ENCODE measurements at places on chromosomes 3 and 15. TPM values are rescaled to one million over a fixed set of nuclear protein-coding genes. Genes with fewer than 3 reads are reported as not detected.
A peak's percentile ranks its signal among the peaks of the same experiment; 100 is the strongest.

- DNase-seq: no peak
These were observed 76.7 kb downstream of the BOC start for GRCh38 chr3:113287803-113288648.

GRCh38 chr3:102530415-102531181 lies 95.8 kb downstream of the ZPLD1 start:
- DNase-seq: no peak

Gene EPHA6
- total RNA-seq: not detected

DNA sequence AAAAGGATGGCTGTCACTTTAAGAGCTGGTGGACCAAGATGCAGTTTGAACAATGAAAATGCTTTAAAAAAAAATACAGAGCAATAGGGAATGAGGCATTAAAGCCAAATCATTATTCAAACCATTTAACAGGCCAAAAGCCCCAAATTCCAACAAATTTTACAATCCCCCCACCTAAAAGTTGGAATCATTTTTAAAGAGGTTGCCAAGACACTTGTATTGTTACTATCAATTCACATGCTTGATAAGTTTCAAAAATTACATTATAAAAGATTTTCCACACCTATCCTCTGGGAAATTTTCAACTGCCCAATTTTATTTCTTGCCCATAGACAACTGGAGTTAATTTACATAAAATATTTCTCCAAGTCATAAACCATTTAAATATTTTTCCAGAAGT lies 192.3 kb upstream of the ARHGEF26 start:
- no peak for DNase-seq

GRCh38 chr3:74713977-74714376 lies 99.5 kb upstream of the CNTN3 start:
- no peak for DNase-seq

DNA sequence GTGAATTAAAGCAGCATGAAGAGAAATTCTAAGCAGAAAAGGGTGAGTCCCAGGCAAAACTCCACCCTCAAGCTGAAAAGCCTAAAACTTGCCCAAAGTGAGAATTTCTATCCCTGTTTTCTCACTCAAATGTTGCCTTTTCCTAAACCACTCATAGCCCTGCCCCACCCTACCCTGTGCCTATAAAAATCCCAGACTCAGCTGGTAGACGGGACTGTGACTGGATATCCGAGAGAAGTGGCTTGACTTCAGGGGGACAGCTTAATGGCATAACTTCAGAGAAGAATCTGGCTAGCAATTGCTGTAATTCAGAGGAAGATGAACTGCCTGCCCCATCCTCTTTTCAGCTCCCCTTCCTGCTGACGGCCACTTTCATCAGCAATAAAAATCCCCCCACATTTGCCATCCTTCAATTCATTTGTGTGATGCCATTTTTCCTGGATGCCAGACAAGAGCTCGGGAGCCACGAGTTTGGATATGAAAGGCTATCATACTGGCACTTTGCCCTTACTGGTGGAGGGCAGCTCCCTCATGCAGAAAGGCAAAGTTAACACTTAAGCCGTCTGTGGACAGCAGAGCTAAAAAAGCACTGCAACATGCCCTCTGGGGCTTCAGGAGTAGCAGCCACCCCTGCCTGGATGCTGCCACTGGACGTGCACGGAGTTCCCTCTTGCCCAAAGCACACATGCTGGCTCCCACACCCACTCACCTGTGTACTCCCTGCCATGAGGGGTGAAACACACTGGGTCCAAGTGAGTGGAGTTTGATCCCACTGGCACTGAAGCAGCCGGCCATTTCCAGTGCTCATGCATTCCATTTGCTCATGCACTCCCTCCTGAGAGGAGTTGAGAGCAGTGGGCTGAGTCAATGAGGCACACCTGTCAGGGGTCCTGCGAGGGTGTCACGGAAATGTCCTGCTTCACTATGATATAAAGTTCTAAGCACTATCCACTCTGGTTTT lies 670.6 kb downstream of the PLOD2 start:
- peak; percentile 47 for DNase-seq

Gene XIRP1
- 765 TPM for total RNA-seq

DNA sequence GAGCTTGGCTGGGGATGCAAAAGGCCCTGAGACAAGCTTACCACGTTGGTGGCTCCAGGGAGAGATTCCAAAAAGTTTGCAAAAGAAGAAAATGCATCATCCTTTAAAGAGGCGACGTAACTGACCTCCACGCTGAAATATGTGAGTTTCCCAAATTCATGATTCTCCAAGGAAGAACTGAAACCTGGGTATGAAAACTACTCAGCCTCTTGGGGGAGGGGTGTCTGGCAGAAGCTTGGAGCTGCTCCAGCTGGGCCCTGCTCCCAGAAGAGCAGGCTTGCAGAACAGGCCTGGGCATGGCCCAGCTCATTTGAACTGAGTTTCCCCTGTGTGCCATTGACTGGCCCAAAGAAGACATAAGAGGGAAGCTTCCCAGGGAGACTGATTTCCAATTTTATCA lies 20.5 kb downstream of the CPN2 start:
- DNase-seq: peak; percentile 69

Gene SLC2A2
- total RNA-seq: not detected

DNA sequence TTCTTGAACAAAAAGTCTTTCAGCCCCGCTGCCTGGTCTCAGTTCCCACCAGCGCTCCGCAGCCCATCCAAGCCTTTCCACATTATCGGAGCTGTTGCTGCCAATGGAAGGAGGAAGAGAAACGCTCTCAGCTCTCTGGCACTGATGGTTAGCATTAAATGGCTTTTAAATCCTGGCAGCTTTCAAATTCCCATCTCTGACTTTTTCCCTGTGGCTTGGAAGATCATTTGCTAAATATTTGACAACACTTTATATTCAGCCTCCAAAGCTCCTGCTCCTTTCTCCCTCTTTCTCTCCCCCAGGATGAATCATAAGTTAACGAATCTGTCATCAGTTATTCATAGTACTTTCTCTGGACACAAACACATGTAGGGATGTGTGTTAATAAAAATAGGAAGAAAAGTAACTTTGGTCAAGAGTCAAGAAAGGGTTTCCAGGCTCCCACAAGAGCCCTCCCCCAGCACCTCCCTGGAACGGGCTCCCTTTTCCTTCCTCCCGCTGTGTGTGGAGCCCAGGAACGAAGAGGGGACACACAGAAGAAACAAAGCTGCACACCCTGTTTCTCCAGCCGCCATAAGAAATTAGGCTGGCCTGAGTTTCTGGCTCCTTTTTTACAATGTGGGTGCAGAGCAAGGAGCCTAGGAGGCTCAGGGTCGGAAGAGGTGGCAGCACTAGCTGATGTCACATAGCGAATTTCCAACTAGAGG lies 47.6 kb upstream of the TSEN2 start:
- no peak for DNase-seq

GRCh38 chr3:15810702-15811101 lies 12.9 kb upstream of the ANKRD28 start:
- DNase-seq: no peak

DNA sequence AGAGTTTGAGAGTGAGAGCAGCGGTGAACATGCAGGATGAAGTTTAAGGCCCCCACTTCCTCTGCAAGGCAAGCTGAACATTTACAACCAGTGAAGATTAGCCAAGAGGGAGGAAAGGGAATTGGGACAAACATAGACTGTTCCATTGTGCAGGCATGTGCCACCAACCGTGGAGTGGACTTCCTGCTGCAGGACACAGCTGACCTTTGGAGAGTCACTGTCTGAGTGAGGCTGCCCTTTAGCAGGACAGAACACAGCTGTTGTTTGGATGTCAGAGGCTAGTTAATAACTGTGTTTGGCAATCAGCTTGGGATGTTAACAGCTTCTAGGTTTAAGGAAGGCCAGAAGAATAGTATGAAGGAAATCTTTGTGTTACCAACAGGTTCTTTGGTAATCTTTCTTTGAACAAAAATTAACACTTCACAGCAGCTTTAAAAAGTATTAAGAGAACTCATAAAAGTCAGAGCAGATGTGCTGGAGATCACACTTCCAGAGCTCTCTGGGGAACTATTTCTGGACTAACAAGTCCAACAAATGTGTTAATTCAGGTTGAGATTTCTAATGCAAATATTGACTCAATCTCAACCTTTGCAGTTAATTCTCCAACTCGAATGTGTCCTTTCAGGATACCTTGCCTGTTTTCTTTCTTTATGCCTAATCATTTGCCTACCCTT lies 31.4 kb downstream of the CTDSPL start:
- peak; percentile 55 for DNase-seq

- DNase-seq: no peak
These were observed 102.7 kb downstream of the VPS8 start for GRCh38 chr3:184914628-184915027.

GRCh38 chr15:65841121-65841930 lies 28.0 kb upstream of the RAB11A start:
- peak; percentile 18 for DNase-seq

Gene CCR1
- total RNA-seq: 2.0 TPM
